ENCODE measurements at places on chromosomes 1 and 21.

GRCh38 chr1:95168761-95169351 lies 51.7 kb downstream of the TLCD4 start:
- no peak for DNase-seq

DNA sequence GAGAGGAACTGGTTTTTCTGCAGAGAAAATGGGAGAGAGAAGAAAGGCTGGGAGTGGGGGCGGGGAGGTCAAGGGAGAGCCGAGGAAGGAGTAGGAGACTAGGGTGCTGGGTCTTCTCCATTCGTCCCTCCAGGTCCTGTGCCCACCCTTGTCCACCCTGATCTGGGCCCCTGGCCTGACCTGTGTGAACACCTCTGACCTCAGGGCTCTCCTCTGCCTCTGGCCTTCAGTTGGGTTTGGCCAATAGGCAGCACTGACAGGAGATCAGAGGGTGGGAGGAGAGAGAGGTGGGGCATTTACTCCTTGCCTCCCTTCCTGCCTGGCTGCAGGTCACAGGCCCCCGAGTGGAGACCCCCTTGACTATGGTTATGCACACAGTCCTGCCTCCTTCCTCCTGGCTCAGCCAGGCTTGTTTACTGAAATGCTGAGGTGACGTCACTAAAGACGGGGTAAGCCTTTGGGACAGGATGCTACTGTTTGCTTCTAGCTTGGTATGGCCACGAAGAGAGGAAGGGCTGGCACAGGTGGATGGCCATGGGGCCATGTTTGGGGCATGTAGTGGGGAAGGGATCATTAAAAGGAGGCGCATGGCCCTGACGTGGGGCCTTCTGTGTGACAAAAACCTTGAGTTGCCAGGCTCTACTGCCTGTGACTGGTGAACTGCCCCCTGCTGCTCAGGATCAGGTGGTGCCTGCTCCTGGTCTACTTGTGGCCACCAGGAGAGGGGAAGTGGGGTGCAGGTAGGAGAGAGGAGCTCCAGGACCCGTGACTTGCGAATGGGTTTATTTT lies 248.7 kb upstream of the CSF3R start:
- DNase-seq = no peak

GRCh38 chr1:150730130-150730721 lies 9.5 kb upstream of the HORMAD1 start:
- no peak for DNase-seq

- no peak for DNase-seq
Measured at GRCh38 chr21:42670884-42671283, 17.5 kb downstream of the PDE9A start.

GRCh38 chr1:228136901-228137300 lies 3.2 kb upstream of the GUK1 start:
- DNase-seq = no peak

DNA sequence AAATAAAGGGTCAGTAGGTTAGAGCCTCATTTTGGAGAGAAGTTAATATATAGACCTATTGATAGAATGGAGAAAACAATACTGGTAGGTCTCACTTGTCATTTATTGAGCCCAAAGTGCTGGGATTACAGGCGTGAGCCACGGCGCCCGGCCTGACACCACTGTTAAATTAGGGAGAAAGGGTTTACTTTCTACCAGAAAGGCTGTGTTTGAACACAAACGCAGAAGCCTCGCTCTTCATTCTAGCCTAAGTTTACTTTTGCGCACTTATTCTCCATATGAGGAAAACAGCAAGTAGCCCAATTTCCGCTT lies 710 bp upstream of the PRPF3 start:
- DNase-seq = no peak

DNA sequence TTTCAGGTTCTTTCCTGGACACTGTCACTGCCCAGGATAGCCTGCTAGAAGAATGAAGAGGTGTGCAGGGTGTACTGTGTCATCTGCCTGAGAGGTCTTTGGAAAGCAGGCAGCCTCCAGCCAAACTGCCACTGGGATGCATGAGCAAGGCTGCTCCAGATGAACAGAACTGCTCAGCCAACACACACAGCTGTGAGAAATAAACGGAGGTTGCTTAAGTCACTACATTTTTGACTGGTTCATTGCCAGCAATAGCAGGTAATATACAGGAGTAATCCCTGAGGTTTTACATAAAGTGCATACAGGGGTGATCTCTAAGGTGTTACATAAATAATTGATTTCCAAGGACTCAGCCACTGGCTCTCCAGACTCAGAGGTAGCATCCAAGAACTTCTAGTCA lies 516.9 kb downstream of the BRINP3 start:
- DNase-seq = no peak

DNA sequence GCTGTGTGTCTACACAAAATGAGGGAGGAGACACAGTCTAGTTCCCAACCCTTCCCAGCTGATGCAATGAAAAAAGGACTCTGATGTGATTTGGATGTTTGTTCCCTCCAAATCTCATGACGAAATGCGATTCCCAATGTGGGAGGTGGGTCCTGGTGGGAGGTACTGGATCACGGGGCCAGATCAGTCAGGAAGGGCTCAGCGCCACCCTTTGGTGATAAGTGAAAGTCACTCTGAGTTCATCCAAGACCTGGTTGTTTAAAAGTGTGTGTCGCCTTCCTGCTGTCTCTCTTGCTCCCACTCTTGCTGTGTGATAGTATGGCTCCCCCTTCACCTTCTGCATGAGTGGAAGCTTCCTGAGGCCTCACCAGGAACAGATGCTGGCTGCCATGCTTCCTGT lies 63.2 kb downstream of the GNG4 start:
- no peak for DNase-seq

DNA sequence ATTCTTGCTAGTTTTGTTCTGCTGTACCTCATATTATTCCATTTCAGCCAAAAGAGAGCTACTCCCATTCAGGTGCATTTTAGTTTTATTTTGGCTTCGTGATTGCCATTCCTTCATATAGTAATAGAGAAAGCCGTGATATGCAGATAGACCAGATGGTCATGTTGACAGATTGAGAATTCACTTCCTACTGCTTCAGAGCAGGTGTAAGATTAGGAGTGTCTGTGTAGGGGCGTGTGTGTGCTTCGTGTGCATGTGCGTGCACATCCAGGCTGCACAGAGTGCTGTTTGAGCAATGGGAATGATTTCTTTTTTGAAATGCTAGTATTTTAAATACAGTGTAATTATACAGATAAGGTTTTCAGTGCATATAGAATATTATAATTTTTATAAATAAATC lies 10.3 kb downstream of the NFIA start:
- DNase-seq = no peak

DNA sequence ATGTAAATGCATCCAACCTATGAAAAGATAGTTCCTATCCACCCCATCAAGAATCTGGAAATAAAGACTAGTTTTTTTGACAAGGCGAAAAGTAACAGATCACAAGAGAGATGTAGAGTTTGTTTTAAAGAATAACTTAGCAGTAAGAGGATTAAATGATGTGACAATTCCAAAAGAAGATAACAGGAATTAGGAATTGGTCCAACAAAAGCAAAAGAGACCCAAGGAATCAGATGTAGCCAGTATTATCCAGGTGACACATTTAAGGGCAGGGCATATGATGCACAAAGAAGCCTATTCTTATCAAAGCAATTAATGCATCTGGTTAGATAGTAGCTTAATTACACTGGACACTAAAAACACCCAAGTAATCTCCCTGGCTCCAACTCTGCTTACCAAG lies 53.8 kb downstream of the PUM1 start:
- DNase-seq = no peak

- DNase-seq = no peak
Measured at GRCh38 chr21:17428484-17428869, 84.4 kb upstream of the CXADR start.

- no peak for DNase-seq
Measured at GRCh38 chr1:229461032-229461668, 27.3 kb upstream of the ACTA1 start.

GRCh38 chr1:233033361-233033760 lies 83.0 kb downstream of the NTPCR start:
- no peak for DNase-seq

- DNase-seq = peak; percentile 29
Measured at GRCh38 chr1:23177438-23178380, 9.1 kb upstream of the LUZP1 start.

GRCh38 chr1:185376840-185377635 lies 60.0 kb upstream of the IVNS1ABP start:
- DNase-seq = no peak

- no peak for DNase-seq
Measured at GRCh38 chr1:36906555-36906954, 127.8 kb downstream of the GRIK3 start.

- DNase-seq = peak; percentile 7
Measured at GRCh38 chr1:59926381-59927123, at the start of gene CYP2J2. Gene CYP2J2 (minus strand): TSS chr1:59926773. CDS start chr1:59926746, 27 bp downstream.

DNA sequence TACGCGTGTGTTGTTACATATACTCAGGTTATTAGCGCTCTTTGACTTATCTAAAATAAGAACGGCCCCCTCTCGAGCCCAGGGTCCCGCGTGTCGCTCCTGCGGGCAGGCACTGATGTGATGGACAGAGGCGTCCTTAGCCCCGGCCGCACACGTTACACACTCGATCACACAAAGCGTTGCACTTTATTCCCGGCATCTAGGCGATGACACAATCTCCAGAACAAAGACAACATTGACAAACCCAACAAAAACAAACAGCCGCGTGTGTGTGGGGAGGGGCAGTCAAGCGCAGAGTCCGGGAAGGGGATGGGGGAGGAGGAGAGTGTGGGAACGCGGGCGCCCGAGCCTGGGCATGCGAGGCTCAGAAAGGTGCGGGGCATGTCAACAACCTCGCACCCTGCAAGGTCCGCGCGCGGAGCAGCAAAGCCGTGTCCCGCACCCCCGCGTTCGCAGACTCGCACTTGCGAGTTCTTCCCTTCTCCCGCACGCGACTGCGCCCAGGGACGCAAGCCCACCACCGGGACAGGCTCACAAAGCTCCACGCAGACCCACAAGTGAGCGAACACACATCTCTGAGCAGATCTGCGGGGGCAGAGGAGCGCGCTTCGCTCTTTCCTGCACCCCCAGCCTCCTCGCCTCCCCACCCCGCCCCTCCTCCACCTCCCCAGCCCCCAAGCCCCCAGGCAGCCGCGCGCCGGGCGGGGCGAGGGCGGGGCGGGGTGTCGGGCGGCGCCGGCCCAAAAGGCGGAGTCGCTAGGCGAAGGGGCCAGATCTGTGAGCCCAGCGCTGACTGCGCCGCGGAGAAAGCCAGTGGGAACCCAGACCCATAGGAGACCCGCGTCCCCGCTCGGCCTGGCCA lies at the start of gene EFNA1:
Gene EFNA1 (plus strand): TSS at position 772 of the 862 bp plus-strand sequence. CDS start 102 bp downstream, outside the sequence.
- peak; percentile 34 for DNase-seq

- no peak for DNase-seq
Measured at GRCh38 chr1:176959191-176959820, 205.2 kb downstream of the ASTN1 start.

DNA sequence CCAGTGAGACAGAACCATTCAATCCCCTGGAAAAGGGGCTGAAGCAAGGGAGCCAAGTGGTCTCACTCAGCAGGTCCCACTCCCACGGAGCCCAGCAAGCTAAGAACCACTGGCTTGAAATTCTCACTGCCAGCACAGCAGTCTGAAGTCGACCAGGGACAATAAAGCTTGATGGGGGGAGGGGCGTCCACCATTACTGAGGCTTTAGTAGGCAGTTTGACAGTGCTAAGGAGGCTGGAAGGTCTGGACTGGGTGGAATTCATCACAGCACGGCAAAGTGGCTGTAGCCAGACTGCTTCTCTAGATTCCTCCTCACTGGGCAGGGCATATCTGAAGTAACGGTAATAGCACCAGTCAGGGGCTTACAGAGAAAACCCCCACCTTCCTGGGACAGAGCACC lies 105.4 kb upstream of the GORAB start:
- no peak for DNase-seq

DNA sequence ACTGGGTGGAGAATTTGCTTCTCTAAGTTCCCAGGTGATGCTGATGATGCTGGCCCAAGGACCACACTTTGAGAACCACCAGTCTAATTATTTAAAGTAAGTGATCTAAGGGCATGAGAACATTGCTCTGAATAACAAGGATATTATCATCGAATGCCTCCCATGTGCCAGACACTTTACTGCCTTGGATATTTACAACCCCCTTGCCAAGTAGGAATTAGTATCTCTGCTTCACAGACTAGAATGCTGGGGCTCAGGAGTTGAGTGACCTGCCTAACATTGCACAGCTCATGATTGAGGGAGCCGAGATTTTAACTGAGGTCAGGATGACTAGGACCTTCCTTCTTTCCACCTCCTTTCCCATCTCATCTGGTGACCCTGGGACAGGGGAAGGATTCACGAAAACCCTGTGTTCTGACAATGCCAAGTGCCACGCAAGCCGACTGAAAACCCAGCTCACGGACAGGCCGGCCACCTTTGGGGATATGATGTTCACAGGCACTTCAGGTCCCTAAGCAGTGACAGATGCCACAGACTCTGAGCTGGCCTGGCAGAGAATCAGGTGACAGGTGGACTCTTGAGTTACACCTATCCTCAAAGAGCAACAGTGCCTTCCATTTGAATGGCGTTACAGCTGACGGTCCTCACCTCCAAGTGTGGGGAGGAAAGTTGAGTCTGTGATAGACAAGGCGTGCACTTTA lies 230.7 kb downstream of the TOMM20 start:
- DNase-seq = no peak

- no peak for DNase-seq
Measured at GRCh38 chr1:53733975-53734649, 4.9 kb downstream of the GLIS1 start.

DNA sequence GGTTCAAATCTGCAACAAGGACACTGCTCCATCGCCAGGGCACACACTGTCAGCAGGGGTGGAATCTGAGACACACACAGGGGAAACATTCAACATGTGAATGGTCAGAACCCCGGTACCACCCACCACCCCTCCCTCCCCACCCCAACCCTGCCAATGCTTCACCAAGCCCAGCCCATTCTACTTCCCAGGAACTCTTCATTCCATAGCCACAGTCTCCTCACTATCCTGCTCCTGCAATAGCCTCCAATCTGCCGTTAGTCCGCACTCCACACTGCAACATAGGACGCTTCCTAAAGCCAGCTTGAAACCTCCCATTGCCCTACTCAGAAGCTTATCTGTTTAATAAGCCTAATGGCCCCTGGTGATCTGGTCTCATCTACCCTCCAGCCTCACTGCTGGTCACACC lies 7.5 kb upstream of the RAB3B start:
- DNase-seq = no peak

- DNase-seq = no peak
Measured at GRCh38 chr1:177944016-177944949, 25.6 kb downstream of the SEC16B start.

DNA sequence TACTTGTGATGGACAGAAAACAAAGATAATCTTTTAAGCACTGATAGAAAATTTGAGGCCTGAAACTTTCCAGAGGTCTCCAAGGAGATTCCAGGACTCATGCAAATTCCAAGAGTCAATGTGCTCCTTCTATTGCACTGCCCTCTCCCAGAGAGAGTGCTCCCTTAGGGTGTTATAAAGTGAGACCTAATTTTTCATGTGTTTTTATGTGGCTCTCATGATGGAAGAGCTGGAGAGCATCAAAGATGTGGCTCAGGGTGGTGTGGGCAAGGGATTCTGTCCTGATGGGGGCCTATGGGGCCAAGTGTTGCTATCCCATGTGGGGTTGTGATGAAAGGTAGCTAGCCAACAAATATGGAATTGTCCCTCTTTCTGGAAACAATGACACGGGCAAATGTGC lies 101.3 kb downstream of the PRRX1 start:
- no peak for DNase-seq

- DNase-seq = no peak
Measured at GRCh38 chr1:68331117-68331865, 99.0 kb upstream of the WLS start.

All from stimulated activated CD8-positive, alpha-beta memory T cell treated with anti-CD3 and anti-CD28 coated beads, Interleukin-12 subunit alpha, Interleukin-12 subunit beta, amount 100 ng/mL, for 4 hours (primary cell).